SK-N-SH (cell line): ENCODE measurements at places on chromosomes 1 and 21. TPM values are rescaled to one million over a fixed set of nuclear protein-coding genes. Genes with fewer than 3 reads are reported as not detected.

Gene LCE1F
- polyA plus RNA-seq, result not detected in 2 replicates

Gene GUCA2B
- not detected in 2 replicates for polyA plus RNA-seq

Gene NPPB
- 0.55 and 0.85 TPM in 2 replicates for polyA plus RNA-seq

Gene CPT2
- 18.6 and 21.3 TPM in 2 replicates for polyA plus RNA-seq

Gene CHI3L2
- polyA plus RNA-seq, result 0.92 and 0.97 TPM in 2 replicates

Gene FHL3
- 4.2 and 6.8 TPM in 2 replicates for polyA plus RNA-seq

Gene NEGR1
- 0.21 TPM in 2 replicates for polyA plus RNA-seq

Gene PTPRC
- polyA plus RNA-seq, result 0.03 and 0.11 TPM in 2 replicates

Gene CYP4A11
- polyA plus RNA-seq, result not detected in 2 replicates

Gene CFAP74
- not detected in 2 replicates for polyA plus RNA-seq

GRCh38 chr1:30253807-30254440, 469.5 kb downstream of the MATN1 start:
- DNase-seq, result no peak

DNA sequence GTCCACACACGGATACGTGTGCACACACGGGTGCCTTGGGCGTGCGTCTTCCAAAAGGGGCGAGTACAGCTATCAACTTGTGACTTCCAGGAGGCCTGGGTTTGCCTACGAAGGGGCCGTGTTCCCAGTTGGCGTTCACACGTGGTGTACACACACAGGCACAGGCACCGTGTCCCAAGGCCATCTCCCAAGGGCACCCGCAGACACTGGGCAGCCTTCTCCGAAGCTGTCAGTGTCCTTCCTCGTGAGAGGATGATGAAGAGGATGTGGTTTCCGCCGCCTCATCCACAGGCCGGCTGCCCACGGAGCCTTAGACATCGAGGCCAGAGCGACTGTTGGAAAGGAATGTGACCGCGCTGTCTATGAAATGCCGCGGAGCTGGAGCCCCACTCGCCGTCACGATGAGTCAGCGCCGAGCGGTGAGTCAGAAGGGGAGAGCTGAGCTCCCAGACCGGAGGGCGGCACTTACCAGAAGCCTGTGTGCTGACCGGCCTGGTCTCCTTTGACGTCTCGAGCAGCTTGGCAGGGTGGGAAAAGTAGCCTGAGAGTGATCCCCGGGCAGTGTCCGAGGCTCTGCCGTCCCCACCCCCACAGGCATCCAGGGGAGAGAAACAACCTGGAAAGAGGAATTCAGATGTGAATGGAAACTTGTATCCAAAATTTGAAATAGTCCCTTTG, 141.4 kb upstream of the ARHGEF16 start:
- no peak for DNase-seq

- DNase-seq, result no peak
These were observed 65.0 kb upstream of the DISP3 start for GRCh38 chr1:11413986-11414391.

DNA sequence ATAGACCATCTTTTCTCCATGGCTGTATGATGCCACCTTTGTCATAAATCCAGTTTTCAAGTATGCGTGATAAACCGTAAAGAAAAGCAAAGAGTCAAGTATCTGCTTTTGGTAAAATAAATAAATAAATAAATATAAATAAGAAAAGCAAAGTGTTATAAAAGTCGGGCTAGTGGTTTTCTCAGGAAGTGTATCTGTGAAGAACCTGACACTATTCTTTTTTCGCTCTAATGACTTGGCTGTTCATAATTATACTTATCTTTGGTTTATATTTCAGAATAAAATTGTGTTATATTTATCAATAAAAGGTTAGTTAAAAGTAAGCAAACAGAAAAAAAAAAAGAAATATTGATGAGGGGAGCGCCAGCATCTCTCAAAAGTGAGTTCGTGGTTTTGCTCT, 594 bp upstream of the EXO5 start:
- DNase-seq, result no peak

DNA sequence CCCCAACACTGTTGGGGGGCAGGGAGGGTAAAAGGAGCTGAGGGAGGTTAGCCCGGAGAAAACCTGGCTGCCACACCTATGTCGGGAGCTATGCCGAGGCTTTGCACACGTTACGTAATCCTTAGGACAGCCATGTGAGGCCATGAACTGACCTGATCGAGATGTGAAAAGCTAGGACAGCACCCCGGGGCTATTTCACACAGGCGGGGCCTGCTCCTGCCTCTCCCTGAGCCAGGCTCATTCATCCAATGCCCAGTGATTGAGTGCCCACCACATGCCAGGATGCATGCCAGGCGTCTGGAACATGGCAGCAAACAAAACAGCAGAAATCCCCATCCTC, 30.2 kb downstream of the LDLRAP1 start:
- no peak for DNase-seq

DNA sequence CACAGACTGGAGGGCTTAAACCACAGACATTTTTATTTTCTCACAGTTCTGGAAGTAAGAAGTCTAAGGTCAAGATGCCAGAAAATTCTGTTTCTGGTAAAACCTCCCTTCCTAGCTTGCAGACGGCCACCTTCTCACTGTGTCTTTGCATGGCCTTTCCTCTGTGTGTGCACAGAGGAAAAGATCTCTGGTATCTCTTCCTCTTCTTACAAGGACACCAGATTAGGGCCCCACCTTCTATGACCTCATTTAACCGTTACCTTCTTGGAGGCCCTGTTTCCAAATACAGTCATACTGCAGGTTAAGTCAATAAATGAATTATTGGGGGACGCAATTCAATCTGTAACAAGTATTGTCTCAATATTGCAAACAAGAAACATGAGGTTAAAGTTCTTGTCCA, 63.0 kb upstream of the PRDX6 start:
- no peak for DNase-seq

GRCh38 chr1:173205146-173206051, 1.7 kb downstream of the TNFSF4 start:
- no peak for DNase-seq

DNA sequence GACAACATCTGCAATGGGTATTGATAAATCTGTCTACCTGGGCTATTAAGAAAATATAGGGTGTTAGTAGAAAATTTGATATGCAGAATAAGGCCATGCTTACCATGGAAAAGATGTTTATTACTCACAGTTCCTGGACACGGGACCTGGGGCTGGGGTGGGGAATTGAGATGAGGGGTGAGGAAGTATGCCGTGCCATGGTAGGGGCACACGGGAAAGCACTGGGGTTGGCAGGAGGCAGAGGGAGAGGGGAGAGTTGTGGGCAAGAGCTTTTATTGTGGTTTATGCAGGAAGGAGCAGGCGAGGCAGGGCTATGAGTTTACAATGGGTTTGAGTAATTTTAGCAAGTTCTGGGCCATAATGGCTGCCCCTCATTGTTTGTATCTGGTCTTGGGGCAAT, 493.8 kb downstream of the SIPA1L2 start:
- DNase-seq, result no peak

- DNase-seq, result no peak
These were observed 96.9 kb downstream of the ATP6V1G3 start for GRCh38 chr1:198443365-198444233.

- no peak for DNase-seq
These were observed 116.3 kb upstream of the SLC25A33 start for GRCh38 chr1:9422911-9423505.

- DNase-seq, result no peak
These were observed 43.3 kb downstream of the IARS2 start for GRCh38 chr1:220137019-220137786.

GRCh38 chr1:185166106-185166505, 9.1 kb downstream of the SWT1 start:
- DNase-seq, result no peak
